Right forelimb (tissue), 1 donor: ENCODE measurements at places on chromosomes 12 and 14.

DNA sequence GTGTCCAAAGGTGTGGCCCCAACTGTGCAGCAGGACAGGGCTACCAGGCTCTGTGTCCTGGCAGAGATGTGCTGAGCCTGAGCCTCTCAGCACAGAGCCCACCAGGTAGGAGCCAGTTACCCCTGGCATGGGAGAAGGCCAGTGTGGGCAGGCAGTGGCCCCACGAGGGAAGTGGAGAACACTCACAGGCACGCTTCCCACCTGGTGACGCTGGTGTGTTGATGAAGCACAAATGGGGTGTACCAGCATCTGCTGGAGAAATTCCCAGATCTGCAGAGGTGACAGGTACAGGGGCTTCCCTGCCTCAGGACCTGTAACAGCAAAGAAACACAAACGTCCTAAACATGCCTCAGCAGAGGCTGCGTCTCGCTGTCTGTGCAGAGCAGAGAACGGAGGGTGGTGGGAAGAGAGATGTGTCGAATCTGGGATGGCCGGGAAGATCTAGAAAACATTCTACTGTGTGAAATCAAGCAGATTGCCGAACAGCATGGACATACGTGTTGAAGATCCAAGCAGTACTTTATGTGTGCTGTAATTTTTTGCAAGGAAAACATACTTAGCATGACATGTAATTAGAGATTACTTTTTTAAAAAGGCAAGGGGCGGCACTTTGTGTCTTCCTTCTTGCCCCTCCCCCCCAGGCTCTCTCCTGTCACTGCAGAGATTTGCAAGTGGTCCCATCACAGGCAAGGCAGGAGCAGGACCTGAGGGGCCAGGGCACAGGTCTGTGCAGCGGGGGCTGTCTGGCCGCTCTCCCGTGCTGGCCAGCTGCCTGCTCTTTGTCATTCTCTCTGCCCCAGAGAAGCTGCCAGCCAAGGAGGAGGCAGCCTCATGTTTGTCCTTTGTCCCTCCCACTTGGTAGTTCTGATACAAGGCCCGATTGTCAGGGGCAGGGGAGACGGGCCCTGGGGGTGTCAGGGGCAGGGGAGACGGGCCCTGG is 17.3 kb downstream of the HIP1R start:
- no peak for DNase-seq

- DNase-seq = no peak
Measured at GRCh38 chr14:20656274-20656673, 14.8 kb upstream of the OR6S1 start.

DNA sequence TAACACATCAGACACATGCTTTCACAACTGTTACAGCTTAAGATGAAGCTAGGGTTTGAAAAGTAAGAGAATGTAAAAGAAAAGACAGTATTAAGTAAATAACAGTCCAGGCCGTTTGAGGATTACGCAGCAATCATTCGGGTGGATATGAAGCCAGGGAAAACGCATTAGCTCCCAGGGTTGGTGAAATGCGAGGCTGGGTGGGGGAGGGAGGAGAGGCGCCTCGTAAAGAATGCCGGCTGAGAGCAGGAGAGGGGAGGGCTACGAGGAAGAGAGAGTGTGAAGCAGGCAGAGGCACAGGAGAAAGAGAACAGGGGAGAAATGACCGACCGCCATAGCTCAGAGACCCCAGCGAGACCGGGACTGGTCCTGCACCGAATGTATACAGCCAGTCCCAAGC is 73.0 kb downstream of the IQSEC3 start:
- no peak for DNase-seq

GRCh38 chr12:48883305-48884161 is 17.9 kb upstream of the RND1 start:
- no peak for DNase-seq

DNA sequence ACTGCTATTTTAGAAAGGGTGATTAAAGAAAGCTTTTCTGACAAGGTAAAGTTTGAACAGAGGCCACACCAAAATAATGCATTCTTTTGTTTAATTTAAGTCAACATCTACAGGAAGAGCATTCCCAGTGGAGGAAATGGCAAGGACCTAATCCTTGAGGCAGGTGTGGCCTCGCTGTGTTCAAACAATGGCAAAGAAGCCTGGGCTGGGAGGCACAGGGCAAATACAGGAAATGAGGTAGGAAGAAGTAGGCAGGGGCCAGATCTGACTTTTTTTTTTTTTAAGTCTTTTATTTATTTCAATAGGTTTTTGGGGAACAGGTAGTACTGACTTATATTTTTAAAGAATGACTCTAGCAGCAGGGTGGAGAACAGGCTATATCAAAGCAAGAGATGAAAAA is 53.5 kb downstream of the ARMH4 start:
- DNase-seq = no peak

DNA sequence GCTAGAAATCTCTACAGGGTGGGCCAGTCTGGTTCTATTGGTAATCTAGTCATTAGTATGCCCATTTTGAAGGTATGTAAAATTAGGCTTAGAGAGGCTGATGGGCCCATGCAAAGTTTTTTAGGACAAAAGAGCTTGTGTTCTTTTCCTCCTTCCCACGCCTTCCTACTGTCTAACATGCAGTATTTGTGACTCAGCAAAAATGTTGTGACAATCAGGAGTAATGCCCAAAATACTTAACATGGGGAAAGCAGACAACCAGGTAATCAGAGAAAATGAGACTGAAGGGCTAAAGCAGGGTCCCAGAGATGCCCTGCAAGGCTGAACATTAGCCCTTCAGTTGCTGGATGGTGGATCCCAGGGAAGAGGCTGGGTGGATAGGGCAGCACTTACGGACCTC is 437.9 kb downstream of the BCL11B start:
- no peak for DNase-seq

GRCh38 chr12:120367233-120367923 is 1.6 kb downstream of the MSI1 start:
- DNase-seq = no peak
